ENCODE measurements at places on chromosomes 6 and 20.
A peak's percentile ranks its signal among the peaks of the same experiment; 100 is the strongest.

GRCh38 chr6:51199105-51199552, 380.5 kb downstream of the TFAP2B start:
- DNase-seq = no peak

- no peak for DNase-seq
These were observed 2.5 kb upstream of the PAQR8 start for GRCh38 chr6:52359403-52359802.

DNA sequence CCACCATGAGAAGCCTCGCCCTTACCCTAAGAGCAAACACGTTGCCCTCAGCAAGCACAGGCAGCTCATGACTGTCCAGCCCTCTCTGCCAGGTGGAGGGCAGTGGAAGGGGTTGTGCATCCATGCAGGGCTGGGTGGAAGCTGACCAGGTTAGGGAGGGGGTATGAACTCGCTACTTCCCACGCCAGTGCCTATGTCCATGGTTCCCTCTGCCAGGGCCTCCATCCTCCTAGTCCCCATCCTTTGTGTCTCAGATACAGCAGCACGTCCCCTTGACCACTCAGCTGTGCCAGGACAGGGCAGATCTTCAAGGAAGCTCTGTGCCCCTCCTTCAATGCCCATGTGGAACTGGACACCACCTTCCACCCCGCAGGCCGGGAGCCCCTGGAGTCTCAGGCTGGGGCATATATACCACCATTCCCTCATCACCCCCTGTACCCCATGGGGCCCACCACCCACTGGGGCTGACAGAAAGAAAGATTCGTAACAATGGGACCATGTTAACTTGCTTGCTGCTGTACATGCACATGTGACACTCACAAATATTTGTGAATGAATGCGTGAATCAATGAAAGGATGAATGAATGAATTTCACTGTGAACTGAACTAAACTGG, 90.7 kb downstream of the ANKRD60 start:
- DNase-seq = no peak

GRCh38 chr6:28587746-28588075, 62.0 kb downstream of the GPX5 start:
- no peak for DNase-seq

GRCh38 chr6:113539202-113539601, 317.9 kb upstream of the MARCKS start:
- no peak for DNase-seq

DNA sequence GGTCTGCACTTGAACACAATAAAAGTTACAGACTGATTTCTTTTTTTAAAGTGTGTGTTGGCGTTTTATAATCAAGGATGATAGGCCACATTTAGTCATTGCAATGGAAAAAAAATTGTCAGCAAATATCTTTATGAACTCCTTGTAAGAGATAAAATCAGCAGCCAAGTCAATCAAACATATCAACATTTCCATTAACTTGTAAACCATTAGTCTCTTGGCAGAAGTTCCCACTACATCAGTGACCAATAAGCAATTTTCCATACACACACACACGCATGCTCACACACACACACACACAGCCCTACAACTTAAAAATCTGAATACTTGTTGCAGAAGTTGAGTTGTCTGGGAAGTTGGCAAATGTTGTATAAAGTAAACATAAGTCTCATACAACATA, 315.9 kb upstream of the KCNQ5 start:
- DNase-seq = no peak

DNA sequence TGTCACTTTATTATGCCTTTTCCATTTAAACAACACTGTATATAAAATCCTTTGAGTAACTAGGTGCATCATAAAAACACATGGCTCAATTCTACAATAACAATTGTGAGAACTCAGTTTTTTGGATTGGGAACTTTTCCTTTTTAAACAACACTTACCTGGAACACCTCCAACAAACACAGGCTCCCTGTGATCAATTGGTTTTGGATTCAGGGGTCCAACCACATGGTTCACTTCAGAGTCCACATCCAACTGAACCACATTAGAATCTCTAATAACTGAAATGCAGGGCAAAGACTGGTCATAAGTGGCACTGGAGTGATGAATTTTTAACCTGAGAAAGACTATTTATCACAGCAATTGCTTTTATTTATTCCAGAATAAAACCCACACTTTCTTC, 26.5 kb downstream of the FAM229B start:
- DNase-seq = no peak

DNA sequence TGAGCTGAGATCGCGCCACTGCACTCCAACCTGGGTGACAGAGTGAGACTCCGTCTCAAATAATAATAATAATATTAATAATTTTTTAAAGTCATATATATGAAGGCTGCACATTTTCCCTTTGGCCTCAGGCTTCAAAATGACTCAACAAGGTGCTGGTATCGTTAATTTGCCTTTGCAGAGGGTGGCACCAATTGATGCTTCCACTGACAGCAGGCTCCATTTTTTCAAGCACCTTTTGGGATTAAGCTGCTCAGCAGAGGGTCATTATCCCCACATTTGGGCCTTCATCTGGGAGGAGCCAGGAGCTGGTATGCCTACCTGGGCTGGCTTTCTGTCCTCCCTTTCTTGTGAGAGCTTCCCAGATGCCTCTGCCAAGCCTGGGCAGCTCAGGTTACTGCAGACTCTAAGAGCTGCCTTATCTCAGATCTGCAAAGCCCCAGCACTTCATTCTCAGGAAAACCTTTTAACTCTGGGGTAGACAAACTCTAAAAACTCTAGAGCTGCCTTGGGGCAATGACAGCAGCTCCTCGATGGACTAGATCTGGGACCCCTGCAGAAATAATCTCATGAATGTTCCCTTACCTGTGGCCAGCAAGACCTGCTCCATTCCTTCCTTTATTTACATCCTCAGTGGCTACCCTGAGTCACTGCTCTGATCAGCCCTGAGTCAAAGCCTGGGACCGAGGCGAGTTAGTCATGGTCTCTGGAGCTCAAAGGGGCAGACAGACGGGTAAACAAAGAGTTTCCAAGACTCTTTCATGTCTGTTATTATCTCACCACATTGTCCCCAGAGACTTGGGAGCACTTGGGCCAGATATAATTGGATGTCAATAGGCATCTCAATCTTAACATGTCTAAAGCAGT, 80.0 kb upstream of the EYA2 start:
- DNase-seq = no peak

GRCh38 chr6:159844737-159845645, 44.9 kb downstream of the PNLDC1 start:
- no peak for DNase-seq

DNA sequence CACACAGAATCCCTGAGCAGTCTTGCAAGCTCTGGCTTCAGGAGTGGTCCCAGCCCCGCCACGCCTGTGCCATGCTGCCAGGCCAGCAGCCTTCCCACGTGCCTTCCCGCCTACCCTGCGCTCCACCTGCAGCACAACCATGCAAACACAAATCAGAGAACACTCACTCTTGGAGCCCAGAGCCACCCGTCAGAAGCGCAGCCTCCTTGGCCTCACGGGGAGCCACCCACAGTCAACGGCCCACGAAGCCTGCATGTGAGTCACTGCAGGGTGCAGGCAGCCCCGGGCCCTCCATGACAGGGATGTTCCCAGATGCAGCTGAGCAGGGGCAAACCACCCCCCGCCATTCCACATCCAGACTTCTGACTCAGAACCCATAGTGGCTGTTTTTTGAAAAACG, 217.0 kb downstream of the DLL1 start:
- no peak for DNase-seq

- DNase-seq = no peak
These were observed 37.8 kb downstream of the MCUR1 start for GRCh38 chr6:13776602-13777001.

DNA sequence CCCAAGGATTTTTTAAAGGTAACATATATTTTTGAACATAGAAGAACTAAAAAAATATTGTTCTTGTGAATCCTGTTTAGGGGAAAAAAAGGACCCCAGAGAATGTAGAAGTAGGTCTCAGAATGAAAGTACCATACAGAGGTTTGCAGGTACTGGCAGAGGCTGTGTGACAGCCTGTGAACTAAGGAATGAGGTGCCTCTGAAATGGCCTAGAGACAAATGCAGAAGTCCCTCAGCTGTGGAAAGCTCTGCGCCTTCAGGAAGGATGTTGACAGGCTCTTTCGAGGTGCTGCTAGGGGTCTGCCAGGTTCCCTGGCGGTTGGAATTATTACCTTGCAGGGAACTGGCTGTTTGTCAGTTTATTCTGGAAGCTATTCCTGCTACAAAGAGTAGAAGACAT, 8.6 kb upstream of the TUBB2B start:
- DNase-seq = no peak

DNA sequence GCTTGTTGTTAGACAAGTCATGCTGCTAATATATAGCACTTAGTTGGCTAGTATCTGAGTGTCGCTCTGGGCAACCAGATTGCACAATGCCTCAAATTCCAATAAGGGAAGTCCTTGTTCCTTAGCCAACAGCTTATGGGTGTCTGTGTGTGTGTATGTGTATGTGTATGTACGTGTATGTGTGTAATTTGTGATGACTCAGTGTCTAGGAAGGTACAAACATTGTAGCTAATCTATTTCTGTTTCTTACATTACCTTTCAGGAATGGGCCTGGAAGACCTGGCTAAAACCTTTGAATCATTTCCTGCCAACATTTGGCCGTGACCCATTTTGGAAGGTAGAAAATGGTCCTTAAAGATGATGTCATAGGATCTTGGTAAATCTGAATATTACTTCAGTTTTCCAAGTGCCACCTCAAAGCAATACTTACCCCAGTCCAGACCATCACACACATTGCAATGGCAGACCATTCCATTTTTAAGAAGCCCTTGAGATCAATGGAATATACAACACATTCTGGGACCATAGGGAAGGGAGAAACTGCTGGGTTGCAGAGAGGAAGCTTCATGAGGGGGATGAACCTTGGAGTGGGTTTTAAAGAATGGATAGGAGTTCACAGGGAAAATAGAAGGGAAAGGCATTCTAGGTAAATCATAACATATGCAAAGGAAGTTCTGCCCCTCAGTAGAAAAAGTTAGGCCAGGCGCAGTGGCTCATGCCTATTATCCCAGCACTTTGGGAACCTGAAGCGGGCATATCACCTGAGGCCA, 25.1 kb downstream of the NEDD9 start:
- no peak for DNase-seq

GRCh38 chr6:41759905-41760579, 12.8 kb upstream of the PGC start:
- DNase-seq = no peak

DNA sequence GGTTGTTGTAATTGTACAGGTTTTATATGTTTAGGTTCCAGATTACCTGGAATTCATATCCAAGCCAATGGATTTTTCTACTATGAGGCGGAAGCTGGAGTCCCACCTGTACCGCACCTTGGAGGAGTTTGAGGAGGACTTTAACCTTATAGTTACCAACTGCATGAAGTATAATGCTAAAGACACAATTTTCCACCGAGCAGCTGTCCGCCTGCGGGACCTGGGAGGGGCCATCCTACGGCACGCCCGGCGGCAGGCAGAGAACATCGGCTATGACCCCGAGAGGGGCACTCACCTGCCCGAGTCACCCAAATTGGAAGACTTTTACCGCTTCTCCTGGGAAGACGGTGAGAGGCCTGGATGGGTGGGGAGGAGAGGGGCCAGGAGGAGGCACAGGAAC, 13.6 kb downstream of the BRPF3 start:
- DNase-seq = no peak

DNA sequence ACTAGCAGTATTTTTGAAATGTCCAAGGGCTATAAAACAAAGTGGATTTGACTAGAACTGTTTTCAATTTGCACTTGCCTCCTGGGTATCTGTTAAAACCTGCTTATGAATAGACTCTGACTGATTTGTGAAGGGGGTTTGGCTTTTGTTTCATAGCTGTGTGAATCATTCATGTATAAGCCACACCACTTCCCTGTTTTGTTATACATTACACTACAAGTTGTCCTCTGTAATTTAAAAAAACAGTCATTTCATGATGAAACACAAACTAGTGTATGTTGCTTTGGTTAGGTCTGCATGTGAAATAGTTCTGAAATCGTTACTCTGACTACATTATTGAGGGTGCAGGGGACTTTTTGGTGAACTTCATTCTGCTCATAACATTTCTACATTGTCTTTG, 121.7 kb downstream of the NKAIN2 start:
- no peak for DNase-seq

- no peak for DNase-seq
These were observed 97.3 kb downstream of the GRIK2 start for GRCh38 chr6:101490857-101491256.

DNA sequence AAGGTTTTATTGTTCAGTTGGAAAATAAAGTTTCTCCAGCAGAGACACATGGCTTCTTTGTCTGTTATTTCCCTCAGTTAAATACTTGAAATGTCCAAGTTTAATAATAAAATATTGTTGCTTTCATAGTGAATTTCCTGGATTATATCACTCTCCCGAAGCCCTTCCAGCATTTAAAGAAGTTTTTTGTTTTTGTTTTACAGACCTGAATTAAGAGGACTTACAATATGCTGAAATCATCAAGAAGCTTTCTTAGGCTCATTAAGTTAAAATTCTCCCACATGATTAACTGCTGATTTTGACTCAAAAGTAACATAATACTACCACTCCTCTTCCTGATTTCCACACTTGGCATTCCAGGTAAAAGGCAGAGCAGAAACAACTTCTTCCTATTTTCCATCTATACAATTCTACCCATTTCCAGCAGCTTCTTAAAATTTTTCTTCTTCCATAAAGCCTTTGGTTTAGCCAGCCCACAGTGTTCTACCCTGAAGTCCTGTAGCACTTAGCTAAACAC, 35.8 kb downstream of the PDSS2 start:
- no peak for DNase-seq

- no peak for DNase-seq
These were observed 5.0 kb downstream of the PCMT1 start for GRCh38 chr6:149754548-149754947.

DNA sequence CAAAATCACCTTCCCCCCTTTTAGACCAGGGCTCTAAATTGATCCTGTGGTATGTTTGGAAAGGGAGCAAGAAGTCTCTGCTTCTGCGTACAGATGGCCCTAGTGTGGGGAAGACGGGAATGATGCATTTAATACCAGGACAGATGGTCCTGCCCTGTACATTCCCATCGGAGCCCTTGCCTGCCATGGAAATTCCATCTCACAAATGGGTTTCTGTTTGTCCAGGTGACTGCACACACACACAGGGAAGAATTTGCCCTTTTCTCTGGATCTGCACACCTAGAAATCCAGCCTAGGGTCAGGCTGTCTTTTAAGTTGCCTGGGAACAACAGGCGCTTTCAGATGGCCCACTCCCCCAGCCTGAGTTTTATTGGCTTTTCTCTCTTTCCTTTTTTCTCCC, 1.3 kb downstream of the MAS1 start:
- peak; percentile 72 for DNase-seq

DNA sequence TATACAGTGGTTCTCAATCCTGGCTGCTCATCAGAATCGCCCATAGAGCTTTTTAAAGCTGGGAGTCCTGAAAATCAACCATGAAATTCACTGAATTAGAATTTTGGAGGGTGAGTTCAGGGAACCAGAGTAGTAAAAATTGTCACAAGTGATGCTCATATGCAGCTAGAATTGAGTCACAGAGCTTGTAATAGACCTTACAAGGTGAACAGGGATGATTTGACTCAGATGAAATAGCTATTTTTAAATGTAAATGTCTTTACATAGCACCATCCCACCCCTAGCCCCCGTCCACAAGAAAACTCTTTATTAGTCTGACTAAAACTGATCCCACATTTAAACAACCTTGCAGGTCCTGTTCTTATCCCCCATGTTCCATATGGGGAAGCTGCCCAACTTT, 531.7 kb downstream of the LMBRD1 start:
- no peak for DNase-seq

GRCh38 chr6:165726965-165727381, 63.9 kb upstream of the PDE10A start:
- no peak for DNase-seq
